ENCODE measurements at places on chromosomes 12 and 14.
A peak's percentile ranks its signal among the peaks of the same experiment; 100 is the strongest.

DNA sequence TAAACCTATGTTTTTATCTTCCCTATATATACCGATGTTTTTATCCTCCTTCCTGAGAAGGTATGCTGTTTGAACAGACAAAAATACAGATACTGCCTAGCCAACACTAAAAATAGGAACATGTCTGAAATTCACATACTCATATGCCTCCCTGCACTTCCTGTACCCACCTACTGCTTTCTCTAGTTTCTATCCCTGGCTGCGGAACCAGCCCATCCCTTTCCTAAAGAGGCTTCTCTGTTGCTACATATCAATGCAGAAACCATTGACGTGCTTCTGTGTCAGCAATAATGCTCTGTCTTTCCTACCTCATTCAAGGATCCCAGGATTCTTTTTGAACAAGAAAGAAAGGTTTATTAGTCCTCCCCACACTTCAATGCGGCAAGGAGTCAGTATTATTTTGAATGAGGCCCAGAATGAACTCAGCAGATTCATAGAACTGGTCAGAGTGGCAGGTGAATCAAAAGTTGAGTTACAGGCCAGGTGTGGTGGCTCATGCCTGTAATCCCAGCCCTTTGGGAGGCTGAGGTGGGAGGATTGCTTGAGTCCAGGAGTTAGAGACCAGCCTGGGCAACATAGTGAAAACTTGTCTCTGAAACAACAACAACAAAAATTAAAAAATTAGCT is 67.8 kb upstream of the NAP1L1 start:
- no peak for DNase-seq

DNA sequence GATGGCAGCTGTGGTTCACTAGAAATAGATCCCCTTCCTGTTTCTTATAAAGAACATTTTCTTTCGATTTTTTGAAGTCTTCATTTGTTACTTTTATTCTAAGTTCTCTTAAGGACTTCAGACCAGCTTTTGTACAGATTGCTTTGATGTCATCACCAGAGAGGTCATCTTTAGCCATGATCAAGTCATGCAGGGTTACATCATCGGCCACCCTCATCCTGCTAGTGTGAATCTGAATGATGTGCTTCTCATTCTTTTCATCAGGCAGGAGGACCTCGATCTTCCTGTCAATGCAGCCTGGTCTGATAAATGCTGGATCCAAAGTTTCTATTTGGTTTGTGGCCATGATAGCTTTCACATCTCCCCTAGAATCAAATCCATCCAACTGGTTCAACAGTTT is 706.7 kb downstream of the RERGL start:
- no peak for DNase-seq

DNA sequence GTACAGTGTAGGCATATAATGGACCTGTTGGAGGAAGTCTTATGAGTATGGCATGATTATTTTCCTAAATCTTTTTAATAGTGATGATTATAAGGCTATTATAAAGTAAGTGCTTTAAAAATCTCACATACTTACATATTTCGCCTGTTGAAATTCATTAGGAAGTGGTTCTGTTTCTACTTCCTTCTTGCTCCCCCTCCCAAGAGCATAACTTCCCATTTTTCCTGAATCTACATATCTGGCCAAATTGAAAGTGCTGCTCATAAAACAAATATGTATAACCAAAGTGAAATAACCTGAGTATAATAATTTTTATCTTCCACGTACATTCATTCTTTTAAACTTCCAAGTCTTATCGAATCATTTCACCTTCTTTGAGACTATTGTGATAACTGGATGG is 455.6 kb upstream of the SEL1L start:
- no peak for DNase-seq

DNA sequence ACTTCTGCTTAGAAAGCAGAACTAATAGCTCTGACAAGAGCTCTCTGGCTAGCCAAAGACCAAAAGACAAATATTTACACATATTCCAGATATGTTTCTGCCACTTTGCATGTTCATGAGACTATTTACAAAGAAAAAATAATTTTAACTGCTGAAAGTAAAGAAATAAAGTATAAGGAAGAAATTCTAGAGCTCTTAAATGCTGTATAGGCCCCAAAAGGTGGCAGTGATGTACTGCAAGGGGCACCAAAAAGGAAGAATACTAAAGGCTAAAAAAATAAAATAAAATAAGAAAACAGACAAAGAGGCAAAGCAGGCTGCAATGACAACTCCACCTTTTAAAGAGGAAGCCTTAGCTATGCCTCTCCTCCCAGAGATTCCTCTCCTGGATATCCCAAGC is 23.0 kb downstream of the KLRK1 start:
- peak; percentile 46 for DNase-seq

DNA sequence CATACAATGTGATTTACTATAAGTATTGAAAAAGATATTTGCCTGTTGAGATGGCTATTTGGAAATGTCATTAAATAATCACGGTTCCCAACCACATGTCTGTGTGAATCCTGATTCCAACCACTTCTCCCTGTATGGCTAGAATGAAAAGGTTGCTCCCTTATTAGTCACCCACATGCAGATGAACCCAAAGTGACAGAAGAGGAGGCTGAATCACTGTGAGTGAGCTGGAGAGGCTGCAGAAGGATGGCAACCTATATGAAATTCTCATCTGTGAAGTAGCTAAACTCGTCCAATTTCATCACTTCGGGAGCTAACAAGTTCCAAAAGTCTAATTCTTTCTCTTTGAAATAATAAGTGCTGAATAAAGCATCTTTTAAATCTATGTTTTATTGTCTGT is 300.5 kb downstream of the PRKD1 start:
- peak; percentile 54 for DNase-seq

DNA sequence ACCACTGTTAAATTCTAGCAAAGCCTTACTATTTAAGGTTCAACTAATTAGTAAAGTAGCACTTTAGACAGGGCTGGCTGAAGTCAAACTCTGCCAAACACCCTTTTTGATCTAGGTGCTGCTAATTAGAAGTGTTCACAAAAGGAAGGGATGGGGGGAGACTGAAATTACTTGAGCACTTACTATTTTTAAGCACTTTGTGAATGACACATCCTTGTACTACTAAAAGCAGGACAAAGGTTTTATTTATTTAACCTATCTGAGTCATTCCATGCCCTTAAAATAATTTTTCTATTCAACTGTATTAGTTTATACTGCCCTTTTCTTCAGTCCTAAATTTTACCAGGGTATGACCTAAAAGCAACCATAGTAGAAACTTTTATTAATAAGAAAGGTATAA is 20.1 kb downstream of the MBIP start:
- no peak for DNase-seq

DNA sequence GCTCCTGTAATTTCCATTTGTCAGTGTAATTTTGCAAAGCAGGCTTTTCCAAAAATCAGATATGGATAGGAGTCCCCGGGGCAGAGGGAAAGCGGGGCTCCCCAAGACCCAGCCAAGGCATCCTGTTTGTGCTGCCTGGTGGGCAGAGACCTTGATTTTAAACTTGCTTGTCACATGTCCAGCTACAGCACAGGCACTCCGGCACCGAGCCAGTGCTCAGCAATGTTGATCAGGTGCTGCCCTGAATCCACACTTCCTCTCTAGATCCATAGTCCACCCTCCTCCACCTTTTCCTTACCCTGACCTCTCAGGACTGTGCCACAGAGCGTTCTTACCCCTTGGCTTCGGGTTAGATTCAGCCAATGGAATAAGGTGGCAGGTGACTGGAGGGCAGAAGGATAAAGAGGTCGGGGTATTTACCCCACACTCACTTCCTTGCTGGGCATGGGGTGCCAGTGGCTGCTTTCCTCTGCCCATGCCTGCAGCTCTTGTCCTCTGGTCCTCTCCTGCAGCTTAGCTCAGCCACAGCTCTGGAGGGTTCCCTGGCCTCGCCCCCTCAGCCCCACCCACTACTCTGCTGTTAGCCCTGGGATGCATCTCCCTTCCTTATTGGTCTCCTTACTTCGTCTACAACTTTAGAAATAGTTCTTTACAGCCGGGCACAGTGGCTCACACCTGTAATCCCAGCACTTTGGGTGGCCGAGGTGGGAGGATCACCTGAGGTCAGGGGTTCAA is 80.1 kb downstream of the IRF2BPL start:
- DNase-seq, result no peak

DNA sequence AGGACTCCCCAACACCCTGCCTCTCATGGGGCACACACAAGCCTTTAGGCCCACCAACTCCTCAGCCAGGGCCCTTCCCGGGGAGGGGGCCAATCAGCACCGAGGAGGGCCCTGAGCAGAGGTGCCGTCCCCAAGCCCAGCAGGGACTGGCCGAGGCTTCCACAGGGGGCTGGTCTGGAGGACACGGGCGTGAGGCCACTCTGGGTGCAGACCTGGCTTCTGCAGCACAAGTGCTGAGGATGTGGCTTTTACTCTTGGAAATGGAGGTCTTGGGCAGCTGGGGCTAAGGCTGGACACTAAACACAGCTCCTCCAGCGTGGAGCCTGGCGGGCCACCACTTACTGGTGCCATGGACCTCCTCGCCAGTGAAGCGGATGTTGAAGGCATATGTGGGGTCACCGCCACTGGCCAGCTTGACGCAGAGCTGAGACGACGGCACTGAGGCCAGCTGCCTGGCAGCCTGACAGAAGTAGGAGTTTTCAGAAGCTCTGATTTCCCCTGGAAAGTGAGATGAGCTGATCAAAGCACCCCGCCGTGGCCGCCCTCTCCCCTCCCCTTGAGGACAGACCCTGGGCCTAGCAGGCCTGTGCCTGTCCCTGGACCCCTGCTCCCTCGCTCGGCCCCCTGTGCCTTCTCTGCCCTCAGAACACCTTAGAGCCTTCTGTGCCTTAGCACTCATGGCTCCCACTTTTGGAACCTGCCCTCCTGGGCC is 44.0 kb downstream of the TRAFD1 start:
- no peak for DNase-seq

DNA sequence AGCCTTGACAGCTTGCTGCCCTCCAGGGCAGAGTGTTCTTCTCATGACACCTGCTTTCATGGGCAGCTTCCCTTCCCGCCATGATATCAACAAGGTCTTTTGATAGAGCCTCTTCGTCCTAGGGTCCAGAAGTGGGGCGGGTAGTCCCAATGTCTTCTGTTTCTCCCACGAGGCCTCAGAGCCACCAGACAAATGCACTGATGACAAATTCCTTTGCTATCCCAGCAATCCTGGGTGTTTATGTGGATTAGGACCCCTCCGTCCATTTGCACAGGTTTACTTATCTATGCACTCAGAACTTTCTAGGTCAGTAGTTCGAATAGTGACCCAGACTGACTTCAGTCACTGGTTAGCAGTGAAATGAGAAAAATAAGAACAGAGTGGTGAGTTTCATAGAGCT is 52.6 kb upstream of the PRMT8 start:
- DNase-seq, result no peak

DNA sequence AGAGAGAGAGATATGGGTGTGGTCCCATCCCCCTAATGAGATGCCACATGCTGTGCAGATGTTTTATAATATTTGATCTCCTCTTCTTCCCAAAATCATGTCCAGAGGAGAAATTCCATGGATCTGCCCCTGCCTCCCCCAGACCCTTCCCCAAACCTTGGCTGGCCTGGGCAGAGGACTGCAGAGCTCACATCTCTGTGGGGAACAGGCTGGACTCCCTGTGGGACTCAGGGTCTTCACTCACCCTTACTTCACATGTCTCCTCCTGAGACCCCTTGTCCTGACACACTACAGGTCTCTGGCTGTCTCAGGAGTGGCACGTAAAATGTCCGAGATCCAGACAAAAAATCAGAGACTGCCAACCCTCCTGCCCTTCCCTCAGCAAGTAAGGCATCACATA is 76.0 kb upstream of the CAPRIN2 start:
- no peak for DNase-seq

- DNase-seq, result no peak
These were observed 25.5 kb upstream of the MGP start for GRCh38 chr12:14911131-14911530.

DNA sequence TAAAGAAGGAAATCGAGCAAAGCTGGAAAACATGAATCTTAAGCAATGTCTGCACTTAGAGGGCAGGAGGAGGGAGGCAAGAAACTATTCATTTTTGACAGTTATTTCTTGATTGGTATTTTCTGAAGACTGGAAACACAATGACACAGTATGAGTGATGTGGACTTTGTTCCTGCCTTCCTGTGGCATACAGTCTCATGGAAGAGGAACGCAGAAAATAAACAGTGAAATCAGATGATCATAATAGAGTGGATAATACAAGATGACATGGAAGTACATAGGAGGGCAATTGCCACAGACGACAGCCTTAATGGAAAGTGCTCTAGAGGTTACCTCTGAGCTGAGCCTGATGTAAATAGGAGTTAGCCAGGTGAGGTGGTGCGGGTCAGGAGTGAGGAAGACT is 140.4 kb upstream of the MAX start:
- DNase-seq, result no peak

GRCh38 chr12:49330631-49331379 is 6.2 kb downstream of the C1QL4 start:
- no peak for DNase-seq

DNA sequence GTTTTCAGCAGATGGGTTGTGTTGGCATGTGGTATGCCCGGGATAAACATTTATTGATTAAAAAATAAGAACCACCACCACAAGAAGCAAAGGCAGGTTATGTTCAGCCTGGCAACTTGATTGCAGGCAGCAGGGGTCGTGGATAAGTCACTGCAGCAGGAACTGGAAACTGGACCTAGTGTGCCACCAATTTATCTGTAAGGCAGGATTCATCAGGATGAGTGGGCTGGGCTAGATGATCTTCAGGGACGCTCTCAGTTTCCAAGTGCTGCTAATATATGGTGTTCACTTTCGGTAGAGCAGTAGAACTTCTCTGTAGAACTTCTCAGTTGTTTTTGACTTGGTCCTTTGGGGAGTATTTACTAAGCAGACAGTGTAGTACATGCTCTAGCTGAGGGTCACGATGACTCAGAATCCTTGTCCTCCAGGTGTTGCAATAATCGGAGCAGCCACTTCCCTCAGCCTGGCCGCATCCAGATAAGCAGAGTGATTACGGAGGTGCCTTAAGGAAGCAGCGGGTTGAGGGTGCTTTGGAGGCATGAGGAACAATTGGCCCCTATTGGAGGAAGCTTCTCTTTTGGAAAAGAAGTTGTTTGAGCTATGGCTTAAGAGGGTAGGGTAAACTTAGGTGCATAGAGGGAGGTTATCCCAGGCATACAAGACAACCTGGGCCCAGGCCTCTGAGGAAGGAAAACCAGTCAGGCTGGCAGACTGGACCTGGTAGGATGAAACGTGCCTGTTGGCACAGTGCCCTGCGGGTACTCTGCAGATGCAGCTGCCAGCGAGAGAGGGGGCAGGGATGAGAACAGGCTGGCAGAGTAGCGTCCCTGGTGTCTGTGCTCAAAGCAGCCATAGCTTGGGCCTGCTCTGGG is 104.0 kb downstream of the GPR135 start:
- peak; percentile 58 for DNase-seq

DNA sequence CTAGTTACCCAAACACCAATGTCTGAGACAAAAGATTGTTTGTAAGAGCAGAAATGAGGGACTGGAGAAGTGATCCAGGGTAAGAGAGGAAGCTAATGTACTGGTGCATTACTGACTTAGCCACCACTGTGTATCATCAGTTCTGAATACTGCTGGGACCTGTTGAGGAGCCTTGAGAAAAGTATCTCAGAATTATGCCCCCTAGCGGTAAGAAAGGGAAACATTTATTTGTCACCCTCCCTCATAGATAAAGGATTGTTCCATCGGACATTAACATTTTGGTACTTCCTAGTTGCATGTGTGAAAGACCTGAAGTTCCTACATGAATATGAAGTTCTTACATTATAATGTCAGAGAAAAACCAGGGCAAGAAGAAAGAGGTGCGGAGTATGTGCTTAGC is 612.5 kb downstream of the FSCB start:
- peak; percentile 1 for DNase-seq

GRCh38 chr14:24366721-24367513 is 1.1 kb upstream of the NFATC4 start:
- DNase-seq, result peak; percentile 98
